ELR (cell line): ENCODE measurements at places on chromosomes 1 and 21.

GRCh38 chr1:239899747-239900146 lies 191.9 kb upstream of the FMN2 start:
- no peak for DNase-seq

DNA sequence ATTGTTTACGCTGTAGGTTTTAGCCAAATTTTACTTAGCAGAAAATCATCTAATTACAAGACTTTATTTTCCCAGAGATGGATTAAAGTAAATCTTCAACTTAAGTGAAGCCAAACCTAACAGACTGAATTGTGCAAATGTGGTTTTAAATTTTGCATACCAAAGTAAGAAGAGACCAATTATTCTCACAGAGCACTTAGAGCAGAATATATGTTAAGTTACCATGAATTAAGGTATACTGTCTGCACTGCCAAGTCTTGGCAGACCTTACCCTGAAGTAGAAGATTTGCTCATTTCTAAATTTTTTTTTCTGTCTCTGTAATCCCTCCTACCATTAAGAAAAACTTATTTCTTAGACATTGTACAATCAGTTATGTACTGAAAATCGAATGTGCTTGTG lies 24.1 kb downstream of the MRPS6 start:
- no peak for DNase-seq

GRCh38 chr1:115219927-115220326 lies 118.1 kb downstream of the NGF start:
- no peak for DNase-seq

GRCh38 chr1:39381839-39382238 lies 109.6 kb upstream of the BMP8A start:
- DNase-seq: no peak

- DNase-seq: no peak
Measured at GRCh38 chr21:39924577-39925308, 57.5 kb downstream of the PCP4 start.

DNA sequence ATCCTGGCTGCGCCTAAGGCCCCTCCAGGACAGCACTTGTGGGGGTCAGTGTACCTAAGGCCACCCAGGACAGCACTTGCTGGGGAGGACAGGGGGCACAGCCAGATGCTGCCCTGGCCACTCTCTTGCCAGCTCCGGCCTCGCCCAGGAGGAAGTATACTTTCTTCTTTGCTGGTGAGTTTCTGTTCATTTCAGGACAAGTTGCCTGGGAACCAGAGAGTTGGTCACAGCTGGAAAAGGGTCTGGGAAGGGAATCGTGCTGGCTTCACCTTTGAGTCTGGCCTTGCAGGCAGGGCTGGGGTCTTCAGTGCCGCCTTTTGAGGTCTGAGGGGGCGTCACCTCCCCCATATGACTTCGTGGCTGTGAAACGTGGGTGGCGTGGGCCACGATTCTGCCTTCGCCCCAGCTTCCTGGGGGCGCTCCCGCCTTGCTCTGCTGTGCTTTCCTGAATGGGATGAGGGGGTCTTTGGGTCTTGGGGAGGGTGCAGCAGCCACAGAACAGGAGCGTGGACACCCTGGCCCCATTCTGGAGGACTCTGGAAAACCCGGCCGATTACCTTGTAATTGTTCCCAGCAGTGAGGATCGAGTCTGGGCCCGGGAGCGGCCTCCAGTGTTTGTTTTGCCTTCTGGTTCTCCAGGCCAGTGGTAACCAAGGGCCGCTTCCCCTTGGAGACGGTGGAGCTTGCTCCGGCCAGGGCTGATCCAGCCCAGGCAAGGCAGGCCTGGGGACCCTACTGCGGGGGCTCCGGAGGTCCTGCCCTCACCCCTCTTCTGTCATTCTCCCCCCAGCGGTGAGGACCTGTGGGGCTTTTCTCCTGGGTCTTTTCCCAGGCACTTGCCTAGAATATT lies 45.9 kb downstream of the SPSB1 start:
- DNase-seq: no peak

- no peak for DNase-seq
Measured at GRCh38 chr1:55611123-55611522, 396.0 kb upstream of the USP24 start.

DNA sequence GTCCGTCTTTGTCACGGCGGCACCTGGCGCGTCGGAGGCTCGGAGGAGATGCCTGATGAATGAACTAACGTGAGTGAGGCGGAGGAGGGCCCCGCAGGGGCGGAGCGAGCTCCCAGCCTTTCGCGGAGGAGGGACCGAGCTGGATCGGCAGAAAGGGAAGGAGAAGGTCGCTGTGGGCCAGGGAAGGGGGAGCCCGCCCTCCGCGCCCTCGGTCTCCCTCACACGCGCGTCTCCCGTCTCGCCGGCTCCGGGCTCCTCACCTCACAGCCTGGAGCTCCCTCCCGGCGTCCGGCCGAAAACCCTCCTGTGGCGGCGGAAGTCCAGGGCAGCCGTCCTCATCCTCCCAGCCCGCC lies 519 bp downstream of the ZNF496 start:
- peak; percentile 86 for DNase-seq
